ENCODE measurements at places on chromosomes 1 and 21.

GRCh38 chr1:114316204-114316603, 162.5 kb upstream of the SYT6 start:
- no peak for DNase-seq

DNA sequence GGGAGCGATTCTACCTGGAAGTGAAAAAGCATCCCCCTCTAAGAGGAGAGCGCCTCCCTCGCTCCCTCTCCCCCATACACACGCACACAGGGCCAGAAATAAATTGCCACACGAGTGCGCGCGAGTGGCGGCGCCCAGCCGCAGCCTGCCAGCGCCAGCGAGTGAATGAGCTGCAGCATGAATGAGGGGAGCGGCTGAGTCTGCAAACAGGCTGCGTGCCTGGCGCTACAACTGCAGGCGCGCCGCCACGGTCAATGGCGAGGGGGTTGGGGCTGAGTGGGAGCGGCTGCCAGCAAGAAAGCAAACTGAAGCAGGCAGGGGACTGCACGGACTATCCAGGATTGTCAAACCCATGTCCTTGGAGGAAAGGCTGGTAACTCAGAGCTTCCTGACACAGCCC, 2.2 kb downstream of the CAMK1G start:
- DNase-seq: no peak

DNA sequence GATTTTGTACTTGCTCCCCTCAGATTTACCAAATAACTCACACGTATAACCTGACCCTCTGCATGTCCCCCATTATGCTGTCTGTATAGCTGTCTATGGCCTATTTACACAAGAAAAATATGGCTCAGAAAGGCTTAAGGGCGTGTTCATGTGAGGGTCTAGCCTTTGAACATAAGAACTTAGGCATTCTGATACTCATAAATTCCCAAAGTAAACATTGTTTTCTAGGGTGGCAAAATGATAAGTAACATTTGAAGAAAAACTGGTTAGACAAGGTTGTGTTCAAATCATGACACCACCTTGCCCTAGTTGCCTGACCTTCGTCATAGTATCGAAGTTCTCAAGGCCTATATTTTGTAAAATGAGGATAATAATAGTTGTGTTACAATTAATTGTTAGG, 394.6 kb downstream of the LRRIQ3 start:
- no peak for DNase-seq

GRCh38 chr1:25786887-25787759, 12.9 kb upstream of the SELENON start:
- DNase-seq: no peak

GRCh38 chr1:180083164-180083563, 71.5 kb upstream of the QSOX1 start:
- no peak for DNase-seq

GRCh38 chr21:32207406-32207716, 71.5 kb downstream of the MIS18A start:
- DNase-seq: no peak

DNA sequence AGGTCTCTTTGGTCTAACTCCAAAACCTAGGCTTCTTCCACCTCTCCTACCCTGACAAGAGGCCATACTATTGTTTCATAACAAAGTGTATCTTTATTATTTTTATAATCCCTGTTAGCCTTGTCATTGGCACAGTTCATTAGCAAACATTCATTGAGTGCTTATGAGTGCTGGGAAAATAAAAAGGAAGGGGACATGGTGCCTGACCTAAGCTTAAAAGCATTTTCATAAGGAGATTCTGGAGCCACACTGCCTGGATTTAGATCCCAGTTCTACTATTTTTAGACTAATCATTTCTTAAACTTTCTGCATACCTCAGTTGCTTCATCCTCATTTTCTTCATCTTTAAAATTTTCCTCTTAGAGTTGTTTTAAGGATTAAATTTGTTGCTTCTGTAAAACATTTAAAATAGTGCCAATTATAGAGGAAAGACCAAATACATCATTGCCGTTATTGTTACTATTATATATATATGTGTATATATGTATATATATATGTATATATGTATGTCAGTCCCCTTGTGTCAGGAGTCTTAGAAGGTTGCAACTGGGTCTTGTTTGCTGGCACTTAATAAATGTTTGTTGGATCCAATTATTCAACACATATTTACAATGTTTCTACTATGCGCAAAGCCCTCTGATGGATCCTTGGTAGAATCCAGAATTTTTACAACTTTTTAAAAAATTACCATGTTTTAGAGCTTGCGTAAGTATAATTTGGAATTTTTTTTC, 250.9 kb upstream of the SGIP1 start:
- DNase-seq: no peak

DNA sequence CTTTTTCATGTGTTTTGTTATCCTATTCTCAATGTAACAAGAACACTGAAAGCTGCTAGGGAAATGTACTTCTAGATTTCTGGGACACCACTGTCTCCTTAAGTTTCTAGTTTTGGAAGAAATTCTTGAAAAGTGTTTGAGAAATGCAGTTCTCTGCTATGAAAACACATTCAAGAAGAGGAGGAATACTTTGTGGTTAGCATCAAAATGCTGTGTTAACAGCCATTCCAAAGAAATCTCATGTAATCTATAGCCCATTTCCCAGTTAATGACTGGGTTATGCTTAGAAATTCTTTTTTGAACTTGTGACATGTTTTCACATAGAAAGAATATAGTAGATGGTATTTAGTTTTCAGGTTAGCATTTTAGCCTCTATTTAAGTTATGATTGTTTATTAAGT, 6.0 kb downstream of the RAVER2 start:
- no peak for DNase-seq

GRCh38 chr1:232393444-232394146, 236.3 kb downstream of the SIPA1L2 start:
- no peak for DNase-seq

DNA sequence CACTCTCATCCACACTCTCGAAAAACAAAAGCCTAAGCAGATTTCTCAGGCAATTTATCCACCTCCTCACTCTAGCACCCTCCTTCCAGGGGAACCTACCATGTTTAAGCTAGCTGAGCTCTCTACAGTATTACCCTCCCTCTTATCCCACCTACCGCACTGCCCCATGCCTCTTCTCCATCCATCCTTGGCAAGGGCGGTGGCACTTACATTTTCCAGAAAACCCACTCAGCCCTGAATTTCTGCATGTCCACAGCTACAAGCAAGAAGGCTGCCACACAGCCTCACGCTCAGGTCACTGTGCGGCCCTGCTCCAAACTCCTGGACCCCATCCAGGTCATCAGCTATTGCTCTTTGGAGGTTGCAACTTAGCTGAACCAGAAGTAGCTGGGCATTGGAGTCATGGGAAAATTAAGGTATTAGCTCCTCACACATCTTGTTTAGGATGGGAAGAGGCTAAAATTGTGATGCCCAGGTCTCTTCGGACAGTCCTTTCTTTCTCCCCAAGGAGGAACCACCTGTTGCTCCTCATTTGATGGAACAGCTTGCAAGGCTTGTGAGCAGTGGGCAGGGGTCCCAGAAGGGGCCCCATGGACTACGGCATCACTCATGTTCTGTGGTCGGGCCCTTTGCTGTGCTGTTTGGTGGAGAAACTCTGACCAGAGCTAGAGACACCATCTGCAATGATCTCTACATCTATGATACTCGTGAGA, 1.1 kb downstream of the KLHDC9 start:
- no peak for DNase-seq

DNA sequence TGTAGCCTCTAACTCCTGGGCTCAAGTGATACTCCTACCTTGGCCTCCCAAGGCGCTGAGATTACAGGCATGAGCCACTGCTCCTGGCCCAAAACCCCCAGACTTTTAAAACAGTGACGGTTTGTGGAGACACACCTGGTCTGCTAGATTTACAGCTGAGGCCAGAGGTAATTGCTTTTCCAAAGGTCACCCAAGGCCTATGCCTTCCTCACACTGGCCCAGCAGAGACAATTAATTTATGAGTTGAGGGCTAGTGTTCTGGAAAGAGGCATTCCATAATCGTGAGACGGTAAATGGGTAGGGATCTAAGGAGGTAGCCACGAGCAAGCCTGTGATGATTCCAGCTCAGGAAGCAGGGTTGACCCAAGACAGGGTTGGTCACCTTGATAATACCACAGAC, 12.4 kb upstream of the PARP1 start:
- no peak for DNase-seq

DNA sequence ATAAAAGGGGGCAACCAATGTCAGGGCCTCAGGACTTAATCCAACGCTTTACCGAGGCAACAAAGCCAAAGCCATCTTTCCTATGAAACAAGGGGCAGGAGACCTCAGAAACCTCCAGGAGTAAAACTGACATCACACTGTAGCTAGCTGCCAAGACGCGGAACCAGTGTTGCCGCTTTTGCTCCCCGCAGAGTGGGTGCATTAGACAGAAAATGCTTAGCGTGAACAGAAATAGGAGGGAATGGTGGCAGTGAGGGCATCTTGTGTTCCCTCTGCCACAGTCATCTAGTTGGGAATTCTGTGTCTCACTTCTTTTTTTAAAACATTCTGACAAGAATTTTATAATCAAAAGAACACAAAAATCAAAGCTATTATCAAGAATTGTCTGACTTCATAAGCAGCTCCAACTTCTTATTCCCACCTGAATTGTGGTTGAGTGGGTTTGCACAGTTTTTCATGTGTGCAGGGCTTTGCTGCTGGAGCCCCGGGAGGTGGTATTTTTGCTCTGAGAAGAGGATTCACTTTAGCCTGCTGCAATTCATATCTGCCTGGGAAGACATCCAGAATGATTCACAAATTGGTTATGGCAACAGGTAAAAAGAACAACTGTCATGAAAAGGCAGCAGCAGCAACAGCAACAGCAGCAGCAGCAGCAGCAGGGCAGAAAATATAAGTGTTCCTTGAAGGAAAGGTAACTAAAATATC, 82.2 kb upstream of the DIRAS3 start:
- DNase-seq: no peak

GRCh38 chr1:44048532-44049215, 17.4 kb upstream of the SLC6A9 start:
- no peak for DNase-seq

GRCh38 chr1:220789532-220790147, 2.9 kb downstream of the MTARC1 start:
- no peak for DNase-seq

- DNase-seq: no peak
These were observed 53.6 kb upstream of the DMRTA2 start for GRCh38 chr1:50476800-50477199.

DNA sequence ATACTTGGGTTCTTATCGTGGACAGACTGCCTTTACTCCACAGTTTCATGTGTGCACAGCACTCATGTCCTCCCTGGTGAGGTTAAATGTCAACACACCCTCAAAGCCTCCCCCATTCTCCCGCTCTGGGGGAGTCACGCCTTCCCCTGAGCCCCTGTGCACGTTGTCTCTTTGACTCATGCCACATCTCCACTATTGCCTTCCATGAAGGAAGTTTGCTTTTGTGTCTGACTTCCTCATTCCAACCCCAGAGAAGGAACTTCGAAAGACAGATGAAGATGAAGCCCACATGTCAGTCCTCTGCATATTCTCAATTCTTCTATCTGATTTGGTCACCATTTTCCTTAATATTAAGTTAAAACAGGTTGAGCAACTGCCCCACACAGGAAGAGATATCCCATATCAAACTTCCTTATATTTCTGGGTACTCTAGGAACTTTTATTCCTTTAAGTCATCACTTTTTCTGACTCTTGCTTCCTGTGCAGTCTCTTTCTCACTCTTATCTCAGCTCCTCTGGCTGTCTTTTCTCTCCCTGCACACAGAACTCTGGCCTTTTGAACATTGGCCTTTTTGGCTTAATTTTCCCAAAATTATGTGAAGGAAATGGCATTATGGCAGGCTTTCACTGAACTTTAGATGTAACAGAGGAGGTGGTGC, 41.5 kb downstream of the C4BPA start:
- DNase-seq: no peak

DNA sequence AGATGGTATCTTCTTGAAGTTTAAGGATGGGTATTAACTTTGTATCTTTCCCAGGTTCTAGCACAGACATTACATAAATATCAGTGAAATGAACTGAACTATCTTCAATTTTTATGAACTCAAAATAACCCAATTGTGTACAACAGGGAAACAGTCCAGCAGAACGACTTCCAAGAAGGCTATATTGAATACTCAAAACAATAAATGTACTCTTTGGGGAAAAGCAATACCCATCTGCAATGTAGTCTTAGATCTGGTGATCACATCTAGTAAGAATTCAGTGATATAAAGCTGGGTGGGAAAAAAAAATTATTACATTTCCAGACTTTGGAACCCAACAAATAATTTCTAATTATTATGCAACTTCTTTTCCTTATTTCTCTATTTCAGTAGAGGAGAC, 33.1 kb upstream of the GORAB start:
- DNase-seq: no peak

DNA sequence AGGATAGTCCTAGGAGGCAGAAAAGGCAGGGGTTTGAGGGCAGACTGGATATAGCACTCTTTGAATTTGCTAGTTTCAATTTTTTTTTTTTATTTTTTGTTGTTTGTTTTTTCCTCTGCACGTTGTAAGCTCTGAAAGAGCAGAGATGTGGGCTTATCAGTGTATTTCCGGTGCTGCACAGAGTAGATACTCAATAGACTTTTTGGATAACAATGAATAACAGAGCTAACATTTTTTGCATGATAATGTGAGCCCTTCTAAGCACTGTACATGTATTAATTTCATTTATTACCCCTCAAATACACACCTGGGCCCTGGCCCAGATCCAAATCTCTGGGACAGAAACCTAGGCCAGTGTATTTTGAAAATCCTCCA, 17.1 kb upstream of the PARP1 start:
- DNase-seq: no peak

DNA sequence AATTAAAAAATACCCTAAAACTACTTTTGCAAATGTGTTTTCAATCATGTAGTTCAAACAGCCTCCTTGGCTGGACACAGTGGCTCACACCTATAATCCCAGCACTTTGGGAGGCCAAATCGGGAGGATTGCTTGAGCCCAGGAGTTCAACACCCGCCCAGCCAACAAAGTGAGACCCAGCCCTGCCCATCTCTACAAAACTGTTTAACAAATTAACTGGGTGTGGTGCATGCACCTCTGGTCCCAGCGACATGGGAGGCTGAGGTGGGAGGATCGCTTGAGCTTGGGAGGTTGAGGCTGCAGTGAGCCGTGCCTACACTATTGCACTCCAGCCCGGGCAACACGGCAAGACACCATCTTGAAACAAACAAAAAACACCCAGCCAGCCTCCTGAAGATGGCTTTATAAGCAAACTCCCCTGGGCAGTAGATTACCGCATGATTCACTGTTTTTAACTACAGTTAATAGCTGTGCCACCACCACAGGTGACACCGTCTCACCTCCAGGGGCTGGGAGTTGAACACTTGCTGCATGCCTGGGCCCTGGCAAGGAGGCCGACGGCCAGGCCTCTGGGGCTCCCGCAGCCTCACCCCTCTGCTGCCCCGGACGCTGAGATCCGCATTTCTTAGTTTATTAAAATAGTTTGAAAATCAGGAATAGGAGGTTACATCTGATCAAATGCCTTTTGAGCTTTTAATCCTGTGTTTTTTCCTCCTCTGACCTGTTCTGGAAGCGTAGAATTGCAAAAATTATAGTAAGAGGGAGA, 16.2 kb downstream of the PTTG1IP start:
- no peak for DNase-seq

- DNase-seq: no peak
These were observed 95.4 kb upstream of the ERRFI1 start for GRCh38 chr1:8121261-8122159.

- DNase-seq: no peak
These were observed 22.8 kb downstream of the HFM1 start for GRCh38 chr1:91381844-91382243.

All from activated naive CD4-positive, alpha-beta T cell (primary cell).